ENCODE measurements at places on chromosomes 4 and X. TPM values are rescaled to one million over a fixed set of nuclear protein-coding genes. Genes with fewer than 3 reads are reported as not detected.
A peak's percentile ranks its signal among the peaks of the same experiment; 100 is the strongest.

DNA sequence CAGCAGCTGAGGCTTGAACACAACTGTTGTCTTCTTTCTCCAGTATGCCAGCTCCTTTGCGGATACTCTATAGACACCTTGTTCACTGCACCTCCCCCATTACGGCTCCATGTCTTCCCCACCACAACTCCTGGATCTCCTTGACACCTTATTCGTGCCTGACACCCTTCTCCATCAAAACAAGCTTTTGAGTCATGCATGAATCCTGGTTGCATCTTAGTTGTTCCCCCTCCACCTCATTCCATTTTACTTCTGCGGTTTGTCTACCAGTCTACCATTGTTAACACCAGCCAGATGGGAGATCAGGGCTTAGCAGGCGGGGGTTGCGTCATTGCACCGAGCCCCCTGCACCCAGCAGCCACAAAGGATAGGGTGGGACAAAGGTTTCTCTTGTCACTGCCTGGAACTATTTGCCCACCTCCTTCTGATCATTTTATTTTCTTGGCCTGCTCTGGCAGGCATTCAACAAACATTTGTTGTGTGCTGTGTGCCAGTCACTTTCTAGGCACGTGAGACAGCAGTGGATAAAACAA, 2.0 kb upstream of the CDK16 start:
- no peaks in the 10 kb centered on the region for H3K27me3 ChIP-seq
- peak overlapping the region; percentile 92 for H3K27ac ChIP-seq
- no peak for DNase-seq
- H3K4me3 ChIP-seq = no peak overlapping the region
- peaks cover 34% of the 10 kb centered on the region for H3K4me1 ChIP-seq

GRCh38 chr4:107870916-107871786, 46.4 kb downstream of the SGMS2 start:
- DNase-seq = no peak
- H3K36me3 ChIP-seq = no peaks in the 10 kb centered on the region
- peaks cover 15% of the 10 kb centered on the region for H3K4me1 ChIP-seq
- H3K27ac ChIP-seq = no peak overlapping the region

Gene SORBS2
- total RNA-seq = 60.4 TPM

GRCh38 chr4:184957446-184958115, 60.7 kb upstream of the HELT start:
- H3K27ac ChIP-seq = no peak overlapping the region
- no peaks in the 10 kb centered on the region for H3K27me3 ChIP-seq
- H3K4me3 ChIP-seq = no peak overlapping the region
- H3K4me1 ChIP-seq = peaks cover 19% of the 10 kb centered on the region
- H3K36me3 ChIP-seq = no peaks in the 10 kb centered on the region

DNA sequence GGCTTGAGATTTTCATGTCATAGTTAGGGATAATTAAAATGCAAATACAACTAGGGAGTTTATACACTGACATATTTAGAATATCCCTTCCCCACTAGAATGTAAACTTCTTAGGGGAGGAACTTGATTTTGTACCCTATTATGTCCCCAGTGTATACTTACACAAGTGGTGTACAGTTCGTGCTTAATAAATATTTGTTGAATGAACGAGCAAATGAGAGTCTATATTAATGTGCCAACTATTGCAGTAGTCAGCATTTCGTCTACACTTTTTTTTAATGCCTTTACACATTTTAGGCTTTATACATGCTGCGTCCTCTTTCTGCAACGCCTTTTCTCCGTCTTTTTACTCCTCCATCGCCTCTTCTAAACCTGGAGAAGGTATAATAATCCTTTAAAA, 8.4 kb upstream of the MOB1B start:
- H3K27ac ChIP-seq = no peak overlapping the region
- no peaks in the 10 kb centered on the region for H3K4me1 ChIP-seq
- no peak overlapping the region for H3K4me3 ChIP-seq
- no peaks in the 10 kb centered on the region for H3K36me3 ChIP-seq
- H3K27me3 ChIP-seq = no peaks in the 10 kb centered on the region
- DNase-seq = no peak

- no peaks in the 10 kb centered on the region for H3K36me3 ChIP-seq
- H3K27ac ChIP-seq = no peak overlapping the region
- no peak for DNase-seq
- H3K27me3 ChIP-seq = no peaks in the 10 kb centered on the region
- no peaks in the 10 kb centered on the region for H3K4me1 ChIP-seq
Observed at GRCh38 chr4:189765301-189765700, 175.4 kb upstream of the FRG1 start.

DNA sequence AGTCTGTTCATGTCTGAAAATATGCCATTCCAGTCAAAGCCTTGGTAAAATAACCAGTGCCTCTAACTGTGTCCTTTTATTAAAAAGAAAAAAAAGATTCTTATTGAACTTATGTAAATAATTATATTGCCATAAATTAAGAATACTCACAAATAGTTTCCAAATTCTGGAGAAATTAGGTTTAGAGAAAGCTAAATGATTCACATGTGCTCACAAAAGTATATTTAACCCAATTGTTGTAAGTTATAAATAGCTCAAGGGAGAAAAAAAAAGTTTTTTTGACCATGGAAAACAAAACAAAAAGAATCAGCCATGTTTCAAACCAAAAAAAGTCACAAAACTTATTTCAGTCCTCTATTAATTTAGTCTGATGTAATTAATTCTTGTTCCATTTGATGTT, 25.3 kb upstream of the HERC6 start:
- peaks cover 17% of the 10 kb centered on the region for H3K4me1 ChIP-seq
- H3K4me3 ChIP-seq = no peak overlapping the region

Gene IDS
- total RNA-seq = 66.0 TPM

GRCh38 chr4:114078636-114079035, 99.2 kb upstream of the ARSJ start:
- no peak overlapping the region for H3K27ac ChIP-seq
- H3K36me3 ChIP-seq = no peaks in the 10 kb centered on the region
- no peak for DNase-seq
- no peaks in the 10 kb centered on the region for H3K4me1 ChIP-seq

DNA sequence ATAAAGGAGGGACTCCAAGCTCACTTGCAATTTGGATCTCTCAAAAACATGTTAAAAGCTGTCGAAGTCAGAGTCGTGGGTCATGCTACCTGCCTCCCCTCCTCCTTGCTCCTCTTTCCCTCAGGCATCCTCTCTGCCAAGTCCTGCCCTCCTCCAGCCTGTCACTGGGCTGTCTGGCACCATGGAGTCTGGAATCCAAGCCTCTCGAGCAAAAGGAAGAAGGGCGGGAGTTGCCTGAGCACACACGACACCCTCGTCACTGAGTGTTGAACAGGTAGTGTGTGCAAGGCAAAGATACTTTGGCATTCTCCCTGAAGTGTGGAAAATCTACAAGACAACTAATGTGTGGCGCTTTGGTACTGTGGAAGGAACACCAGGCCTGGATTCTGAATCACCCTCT, 62.2 kb downstream of the HAUS3 start:
- no peak overlapping the region for H3K27ac ChIP-seq
- H3K36me3 ChIP-seq = no peaks in the 10 kb centered on the region
- H3K4me3 ChIP-seq = no peak overlapping the region
- H3K4me1 ChIP-seq = no peaks in the 10 kb centered on the region
- no peaks in the 10 kb centered on the region for H3K27me3 ChIP-seq

Gene EREG
- total RNA-seq = 1.2 TPM

Gene PAGE1
- total RNA-seq = not detected

- H3K4me3 ChIP-seq = no peak overlapping the region
- DNase-seq = no peak
- no peaks in the 10 kb centered on the region for H3K27me3 ChIP-seq
Observed at GRCh38 chrX:154142950-154143745, 895 bp upstream of the OPN1LW start.

DNA sequence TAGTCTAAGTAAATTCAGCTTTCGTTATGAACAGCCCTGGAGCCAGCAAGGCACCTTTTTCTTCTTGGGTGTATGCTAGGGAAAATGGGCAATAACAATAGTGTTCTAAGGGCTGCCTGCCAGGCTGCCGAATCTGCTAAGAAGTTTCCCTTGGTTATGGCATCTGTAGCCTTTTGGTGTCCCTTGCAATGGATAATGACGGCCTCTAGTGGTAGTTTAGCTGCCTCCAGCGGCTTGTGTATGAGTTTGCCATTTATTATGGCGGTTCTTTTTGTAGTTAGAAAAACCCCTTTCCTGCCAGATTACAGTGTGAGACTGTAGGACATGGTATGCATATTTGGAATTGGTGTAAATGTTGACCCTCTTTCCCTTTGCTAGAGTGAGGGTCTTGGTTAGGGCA, 78.9 kb upstream of the SPIN4 start:
- DNase-seq = no peak
- no peak overlapping the region for H3K27ac ChIP-seq
- H3K36me3 ChIP-seq = no peaks in the 10 kb centered on the region
- H3K4me3 ChIP-seq = no peak overlapping the region
- H3K27me3 ChIP-seq = no peaks in the 10 kb centered on the region

Gene TENM3
- total RNA-seq = 11.0 TPM

- H3K27ac ChIP-seq = no peak overlapping the region
- H3K4me1 ChIP-seq = no peaks in the 10 kb centered on the region
- no peaks in the 10 kb centered on the region for H3K27me3 ChIP-seq
- no peaks in the 10 kb centered on the region for H3K36me3 ChIP-seq
- H3K4me3 ChIP-seq = no peak overlapping the region
- no peak for DNase-seq
Observed at GRCh38 chr4:160848901-160849760, 1314.7 kb downstream of the FSTL5 start.

DNA sequence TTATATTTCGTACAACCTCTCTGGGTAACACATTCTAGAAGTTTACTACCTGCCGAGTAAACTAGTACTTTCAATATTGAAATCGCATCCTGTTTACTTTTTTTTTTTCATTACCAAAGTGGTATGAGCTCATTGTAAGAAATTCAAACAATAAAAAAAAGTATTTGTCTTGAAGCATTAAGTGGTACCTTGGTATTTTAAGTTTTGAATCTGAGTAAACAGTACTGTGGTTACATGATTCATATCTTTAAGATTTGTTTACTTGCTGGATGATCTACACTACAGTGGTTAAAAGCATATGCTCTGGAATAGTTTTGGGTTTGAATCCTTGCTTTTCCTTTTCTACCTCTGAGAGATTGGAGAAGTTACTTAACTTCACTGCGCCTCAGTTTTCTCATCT, 3.8 kb upstream of the MMGT1 start:
- no peak for DNase-seq
- H3K36me3 ChIP-seq = no peaks in the 10 kb centered on the region
- H3K4me1 ChIP-seq = peaks cover 4% of the 10 kb centered on the region
- no peak overlapping the region for H3K27ac ChIP-seq

DNA sequence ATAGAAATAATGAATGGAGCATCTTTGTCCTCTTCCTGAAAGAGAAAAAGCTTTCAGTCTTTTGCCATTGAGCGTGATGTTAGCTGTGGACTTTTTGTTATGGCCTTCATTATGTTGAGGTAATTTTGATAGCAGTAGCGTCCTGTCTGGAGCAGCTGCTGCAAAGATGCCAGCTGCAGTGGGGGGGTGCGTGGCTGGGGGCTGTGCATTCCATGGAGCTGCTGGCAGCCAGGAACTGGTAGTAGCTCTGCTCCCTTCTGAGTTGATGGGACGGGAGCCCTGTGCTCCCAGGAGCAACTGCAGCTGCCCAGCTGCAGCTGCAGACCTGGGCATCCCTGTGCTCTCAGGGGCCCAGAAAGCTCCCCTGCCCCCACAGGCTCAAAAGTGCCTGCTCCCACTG, 50.4 kb downstream of the CCDC160 start:
- H3K4me3 ChIP-seq = no peak overlapping the region
- H3K27ac ChIP-seq = no peak overlapping the region

DNA sequence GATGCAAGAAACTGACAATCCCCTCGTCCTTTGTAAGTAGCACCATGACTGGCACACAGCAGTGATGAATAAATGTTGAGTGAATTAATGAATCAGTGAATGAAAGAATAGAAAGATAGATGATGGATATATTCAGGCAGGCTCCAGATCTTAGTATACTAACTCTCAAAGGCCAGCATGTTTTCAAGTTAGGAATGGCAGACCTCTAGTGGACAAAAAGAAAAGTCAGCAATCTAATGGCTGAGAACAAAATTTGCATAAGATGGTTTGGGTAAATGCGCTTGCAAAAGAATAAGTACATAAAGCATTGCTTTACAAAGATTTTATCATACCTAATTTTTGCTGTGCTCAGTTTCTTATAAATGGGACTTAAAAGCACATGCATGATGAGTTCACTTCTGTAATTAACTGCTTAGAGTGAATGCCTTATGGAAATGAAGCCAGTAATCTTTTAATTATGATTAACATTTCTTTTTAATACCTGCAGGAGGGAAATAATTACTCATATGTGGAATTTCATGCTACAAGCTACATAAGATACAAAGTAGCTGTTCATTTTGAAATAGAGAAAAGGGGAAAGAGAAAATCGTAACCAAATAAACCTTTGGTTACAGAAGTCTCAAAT, 126.9 kb upstream of the GPRIN3 start:
- no peak overlapping the region for H3K27ac ChIP-seq
- no peaks in the 10 kb centered on the region for H3K4me1 ChIP-seq
- no peaks in the 10 kb centered on the region for H3K27me3 ChIP-seq
- no peak for DNase-seq
- H3K4me3 ChIP-seq = no peak overlapping the region
- no peaks in the 10 kb centered on the region for H3K36me3 ChIP-seq

DNA sequence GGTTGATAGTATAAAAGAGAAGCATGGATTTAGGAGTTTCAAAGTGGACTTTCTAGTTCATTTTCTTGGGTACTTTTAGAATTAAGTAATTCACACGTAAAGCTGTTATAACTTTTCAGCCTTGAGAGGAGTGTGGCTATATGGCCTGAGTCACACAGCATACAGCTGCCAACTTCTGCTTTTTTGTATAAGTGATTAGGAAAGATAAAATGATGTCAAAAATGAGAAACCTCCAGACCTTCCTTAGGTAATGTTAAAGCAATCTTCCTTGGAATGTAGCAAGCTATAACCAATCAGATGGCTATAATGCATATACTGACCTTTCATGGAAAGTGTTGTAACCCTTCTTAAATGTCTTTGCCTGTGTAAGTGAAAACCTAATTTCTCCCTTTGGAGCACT, 39.2 kb downstream of the RAB40AL start:
- no peaks in the 10 kb centered on the region for H3K36me3 ChIP-seq
- no peak overlapping the region for H3K4me3 ChIP-seq
- no peak overlapping the region for H3K27ac ChIP-seq
- DNase-seq = no peak
- H3K4me1 ChIP-seq = no peaks in the 10 kb centered on the region
- H3K27me3 ChIP-seq = no peaks in the 10 kb centered on the region

DNA sequence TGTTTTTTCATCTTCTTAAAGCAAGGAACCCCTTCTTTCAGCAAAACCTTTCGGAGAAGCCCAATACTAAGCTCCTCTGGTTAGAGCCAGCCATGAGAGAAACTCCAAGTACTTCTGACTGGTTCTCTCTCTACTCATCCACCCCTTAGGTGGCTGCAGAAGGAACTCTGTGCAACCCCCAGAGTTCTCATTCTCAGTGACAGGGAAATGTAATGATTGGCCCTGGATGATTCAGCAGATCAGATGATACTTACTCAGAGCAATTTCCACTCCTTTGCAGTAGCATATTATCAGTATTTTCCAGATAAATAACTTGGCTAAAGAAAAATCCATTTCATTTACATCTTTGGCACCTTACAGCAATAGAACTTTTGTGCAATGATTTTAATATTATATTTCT, 3.2 kb downstream of the SPP1 start:
- no peak overlapping the region for H3K4me3 ChIP-seq
- H3K27ac ChIP-seq = no peak overlapping the region
- DNase-seq = no peak
- no peaks in the 10 kb centered on the region for H3K36me3 ChIP-seq
- no peaks in the 10 kb centered on the region for H3K27me3 ChIP-seq
- H3K4me1 ChIP-seq = no peaks in the 10 kb centered on the region

GRCh38 chrX:39883666-39884065, 214.1 kb downstream of the BCOR start:
- no peak for DNase-seq
- no peaks in the 10 kb centered on the region for H3K4me1 ChIP-seq
- no peaks in the 10 kb centered on the region for H3K27me3 ChIP-seq

Gene AGTR2
- not detected for total RNA-seq

Gene IQCM
- total RNA-seq = not detected

All from vagina (tissue), 2 donors.